ENCODE measurements at places on chromosomes 4 and X. TPM values are rescaled to one million over a fixed set of nuclear protein-coding genes. Genes with fewer than 3 reads are reported as not detected.

DNA sequence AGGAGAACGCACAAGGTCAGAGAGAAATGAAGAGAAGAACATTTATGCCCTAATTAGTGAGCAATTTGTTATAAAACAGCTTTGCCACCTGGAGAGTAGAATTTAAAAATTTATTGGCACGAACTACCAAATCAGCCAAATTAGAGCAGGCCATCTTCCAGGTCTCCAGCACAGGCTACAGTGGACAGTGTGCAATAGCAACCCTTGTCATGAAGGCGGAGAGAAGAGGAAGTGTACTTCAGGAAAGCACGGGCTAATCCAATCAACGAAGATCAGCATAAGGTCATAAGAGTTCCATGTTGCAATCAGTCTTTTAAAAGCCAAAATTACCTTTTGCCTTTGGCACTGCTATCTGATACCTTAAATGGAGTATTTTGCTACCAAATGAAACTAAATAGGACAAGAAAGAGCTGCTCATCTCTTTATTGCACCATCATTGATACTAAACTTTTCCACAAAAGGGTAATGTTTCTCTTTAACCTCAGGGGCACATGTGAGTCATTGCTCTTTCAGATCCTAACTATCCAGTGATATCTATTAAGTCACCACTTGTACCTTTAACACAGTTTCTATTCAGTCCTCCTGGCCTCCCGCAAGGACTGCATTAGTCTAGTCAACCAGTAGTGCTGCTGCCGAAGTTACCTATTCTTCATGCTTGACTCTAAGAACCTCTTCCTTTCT lies 19.9 kb downstream of the ANK2 start:
- no peaks in the 10 kb centered on the region for H3K36me3 ChIP-seq
- no peak overlapping the region for H3K4me3 ChIP-seq
- no peaks in the 10 kb centered on the region for H3K27me3 ChIP-seq

GRCh38 chr4:104868958-104869357 lies 277.7 kb upstream of the TET2 start:
- no peak overlapping the region for H3K4me3 ChIP-seq
- no peak for DNase-seq
- H3K36me3 ChIP-seq = no peaks in the 10 kb centered on the region
- H3K4me1 ChIP-seq = no peaks in the 10 kb centered on the region
- H3K27ac ChIP-seq = no peak overlapping the region

GRCh38 chr4:40043786-40044185 lies 12.9 kb upstream of the N4BP2 start:
- H3K4me3 ChIP-seq = no peak overlapping the region
- DNase-seq = no peak
- no peak overlapping the region for H3K27ac ChIP-seq
- H3K36me3 ChIP-seq = no peaks in the 10 kb centered on the region
- H3K4me1 ChIP-seq = no peaks in the 10 kb centered on the region

- no peaks in the 10 kb centered on the region for H3K27me3 ChIP-seq
- no peak overlapping the region for H3K27ac ChIP-seq
- H3K4me3 ChIP-seq = no peak overlapping the region
- H3K36me3 ChIP-seq = no peaks in the 10 kb centered on the region
Measured at GRCh38 chrX:2336181-2336580, 164.6 kb downstream of the DHRSX start.

- H3K36me3 ChIP-seq = no peaks in the 10 kb centered on the region
- H3K27me3 ChIP-seq = no peaks in the 10 kb centered on the region
- H3K4me1 ChIP-seq = peaks cover 3% of the 10 kb centered on the region
Measured at GRCh38 chrX:11525685-11526084, 140.0 kb downstream of the ARHGAP6 start.

GRCh38 chr4:2598511-2599303 lies 62.3 kb downstream of the FAM193A start:
- peaks cover under 1% of the 10 kb centered on the region for H3K4me1 ChIP-seq
- H3K36me3 ChIP-seq = no peaks in the 10 kb centered on the region
- no peak for DNase-seq
- no peaks in the 10 kb centered on the region for H3K27me3 ChIP-seq

DNA sequence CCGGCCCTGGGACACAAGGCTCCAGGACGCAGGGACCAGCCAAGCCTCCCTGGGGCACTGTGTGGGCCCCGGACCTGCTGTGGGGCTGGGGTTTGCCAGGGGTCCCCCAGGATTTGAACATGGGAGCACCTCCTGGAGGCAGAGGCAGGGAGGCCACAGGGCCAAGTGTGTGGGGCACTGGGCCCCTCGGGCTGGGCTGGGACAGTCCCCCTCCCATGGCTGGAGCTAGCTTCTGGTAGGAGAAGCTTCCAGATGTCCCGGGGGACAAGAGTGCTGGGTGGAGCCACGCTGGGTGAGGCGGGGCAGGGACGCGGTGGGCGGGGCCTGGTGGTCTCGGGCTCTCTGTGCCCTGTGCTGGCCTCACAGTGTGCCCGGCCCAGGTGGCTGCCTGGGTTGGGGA lies 18.6 kb downstream of the FGFRL1 start:
- no peak overlapping the region for H3K27ac ChIP-seq
- no peak for DNase-seq
- H3K4me1 ChIP-seq = no peaks in the 10 kb centered on the region
- no peak overlapping the region for H3K4me3 ChIP-seq

DNA sequence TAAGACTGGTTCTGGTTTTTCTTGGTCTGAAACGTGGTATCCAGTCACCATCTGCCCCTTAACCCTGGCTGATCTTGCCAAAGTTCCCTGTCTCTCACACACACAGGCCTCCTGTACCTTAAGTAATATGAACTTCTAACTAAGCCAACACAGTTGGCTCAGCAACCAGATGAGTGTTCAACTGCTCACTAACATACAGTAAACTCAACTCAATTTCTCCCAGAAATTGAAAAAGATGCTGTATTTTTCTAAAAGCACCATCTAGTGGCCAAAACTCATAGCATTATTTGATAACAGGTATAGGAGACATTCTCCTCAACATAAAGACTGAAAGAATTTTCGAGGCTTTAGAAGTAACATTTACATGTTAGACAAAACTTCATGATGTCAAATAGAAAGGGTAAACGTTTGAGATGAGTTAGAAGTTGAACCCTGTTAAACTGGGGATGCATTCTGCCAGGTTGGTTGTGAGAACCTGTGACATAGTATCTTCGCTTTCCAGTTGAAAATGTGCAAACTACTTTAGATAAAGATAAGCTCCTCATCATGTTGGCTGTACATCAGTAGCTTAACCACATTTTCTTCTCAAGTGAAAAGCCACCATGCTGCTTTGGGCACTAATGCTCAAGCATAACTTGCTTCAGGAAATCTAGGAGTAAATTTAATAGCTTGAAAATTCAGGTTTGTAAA lies 31.2 kb downstream of the CCNI start:
- no peak overlapping the region for H3K4me3 ChIP-seq
- H3K4me1 ChIP-seq = peaks cover 4% of the 10 kb centered on the region
- H3K36me3 ChIP-seq = peaks cover 3% of the 10 kb centered on the region

GRCh38 chrX:39227371-39227770 lies 426.1 kb downstream of the MID1IP1 start:
- H3K27ac ChIP-seq = no peak overlapping the region
- no peak for DNase-seq
- no peaks in the 10 kb centered on the region for H3K4me1 ChIP-seq
- no peaks in the 10 kb centered on the region for H3K36me3 ChIP-seq
- H3K4me3 ChIP-seq = no peak overlapping the region
- no peaks in the 10 kb centered on the region for H3K27me3 ChIP-seq

DNA sequence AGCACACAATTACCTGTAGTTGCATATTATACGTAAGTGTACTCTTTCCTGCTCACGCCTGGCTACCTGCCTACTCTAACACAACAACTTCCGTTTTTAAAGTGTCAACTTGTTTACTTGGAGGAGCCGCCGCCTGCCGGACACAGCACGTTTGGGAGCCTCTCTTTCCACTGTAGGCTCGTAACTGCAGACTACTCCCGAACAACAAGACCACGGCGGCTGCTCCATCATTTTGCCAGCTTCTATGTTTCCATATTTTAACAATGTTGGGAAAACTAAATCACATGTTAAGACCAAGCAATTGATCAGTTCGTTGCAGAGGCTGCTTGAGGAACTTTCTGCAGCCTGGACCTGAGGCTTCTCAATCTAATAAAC lies 841 bp downstream of the MTNR1A start:
- no peak for DNase-seq
- no peak overlapping the region for H3K27ac ChIP-seq
- no peaks in the 10 kb centered on the region for H3K27me3 ChIP-seq
- no peaks in the 10 kb centered on the region for H3K36me3 ChIP-seq
- H3K4me1 ChIP-seq = no peaks in the 10 kb centered on the region

GRCh38 chr4:14337892-14338584 lies 664.2 kb upstream of the CPEB2 start:
- DNase-seq = no peak

GRCh38 chr4:98374643-98375042 lies 113.5 kb downstream of the RAP1GDS1 start:
- no peak for DNase-seq
- no peaks in the 10 kb centered on the region for H3K36me3 ChIP-seq
- no peak overlapping the region for H3K27ac ChIP-seq
- H3K27me3 ChIP-seq = no peaks in the 10 kb centered on the region
- no peaks in the 10 kb centered on the region for H3K4me1 ChIP-seq
- no peak overlapping the region for H3K4me3 ChIP-seq

- H3K27ac ChIP-seq = no peak overlapping the region
- H3K4me3 ChIP-seq = no peak overlapping the region
- H3K4me1 ChIP-seq = no peaks in the 10 kb centered on the region
- H3K36me3 ChIP-seq = no peaks in the 10 kb centered on the region
- no peak for DNase-seq
Measured at GRCh38 chr4:48068182-48068581, 51.6 kb downstream of the NIPAL1 start.

DNA sequence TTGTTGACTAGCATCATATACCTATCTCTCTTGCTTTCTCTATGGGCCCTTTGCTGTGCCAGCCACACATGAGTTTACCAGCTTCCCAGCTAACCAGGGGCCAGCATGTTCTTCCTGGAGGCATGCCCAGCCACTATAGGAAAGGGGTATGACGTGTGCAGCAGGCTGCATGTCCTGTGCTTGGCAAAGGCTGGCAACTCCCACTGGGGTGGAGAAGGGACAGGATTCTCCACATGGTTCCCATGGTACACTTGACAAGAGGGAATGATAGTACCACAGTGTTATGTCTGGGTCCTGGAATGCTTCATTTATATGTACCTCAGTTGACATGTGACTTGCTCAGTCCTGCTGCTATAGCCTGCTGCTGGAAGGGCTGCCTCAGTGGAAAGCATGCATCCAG lies 78.8 kb downstream of the TMEM164 start:
- H3K27ac ChIP-seq = no peak overlapping the region
- H3K4me1 ChIP-seq = peaks cover 3% of the 10 kb centered on the region
- no peak for DNase-seq
- H3K27me3 ChIP-seq = no peaks in the 10 kb centered on the region
- H3K4me3 ChIP-seq = no peak overlapping the region

DNA sequence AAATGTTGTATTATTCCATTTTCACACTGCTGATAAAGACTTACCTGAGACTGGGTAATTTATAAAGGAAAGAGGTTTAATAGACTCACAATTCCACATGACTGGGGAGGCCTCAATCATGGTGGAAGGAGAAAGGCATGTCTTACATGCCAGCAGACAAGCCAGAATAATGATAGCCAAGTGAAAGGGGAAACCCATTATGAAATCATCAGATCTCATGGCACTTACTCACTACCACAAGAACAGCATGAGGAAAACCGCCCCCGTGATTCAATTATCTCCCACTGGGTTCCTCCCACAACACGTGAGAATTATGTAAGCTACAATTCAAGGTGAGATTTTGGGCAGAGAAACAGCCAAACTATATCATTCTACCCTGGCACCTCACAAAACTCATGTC lies 2535.1 kb downstream of the ARAP2 start:
- no peaks in the 10 kb centered on the region for H3K4me1 ChIP-seq
- H3K27ac ChIP-seq = no peak overlapping the region
- no peaks in the 10 kb centered on the region for H3K36me3 ChIP-seq
- H3K27me3 ChIP-seq = no peaks in the 10 kb centered on the region
- no peak overlapping the region for H3K4me3 ChIP-seq

GRCh38 chr4:123740236-123740635 lies 343.6 kb downstream of the SPRY1 start:
- H3K27me3 ChIP-seq = no peaks in the 10 kb centered on the region
- H3K36me3 ChIP-seq = no peaks in the 10 kb centered on the region
- H3K27ac ChIP-seq = no peak overlapping the region
- no peaks in the 10 kb centered on the region for H3K4me1 ChIP-seq
- DNase-seq = no peak

DNA sequence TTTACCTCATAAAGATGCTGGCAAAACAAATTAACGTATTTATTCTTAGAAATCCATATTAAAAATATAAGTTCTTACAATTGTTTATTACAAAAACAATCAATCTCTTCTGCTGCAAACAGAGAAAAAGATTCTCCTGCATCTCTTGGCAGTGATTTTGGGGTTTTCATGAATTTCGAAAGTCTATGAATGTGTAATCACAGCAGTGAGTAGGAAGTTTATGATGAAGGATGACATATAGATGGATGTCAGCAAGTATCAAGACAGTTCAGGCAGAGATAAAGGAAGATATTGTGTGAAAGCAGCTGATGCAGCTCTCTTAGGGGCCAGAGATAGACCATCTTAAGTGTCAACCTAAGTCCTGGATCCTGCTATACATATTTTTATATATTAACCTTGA lies 196.9 kb upstream of the BANK1 start:
- H3K4me1 ChIP-seq = no peaks in the 10 kb centered on the region
- no peak for DNase-seq
- H3K4me3 ChIP-seq = no peak overlapping the region

DNA sequence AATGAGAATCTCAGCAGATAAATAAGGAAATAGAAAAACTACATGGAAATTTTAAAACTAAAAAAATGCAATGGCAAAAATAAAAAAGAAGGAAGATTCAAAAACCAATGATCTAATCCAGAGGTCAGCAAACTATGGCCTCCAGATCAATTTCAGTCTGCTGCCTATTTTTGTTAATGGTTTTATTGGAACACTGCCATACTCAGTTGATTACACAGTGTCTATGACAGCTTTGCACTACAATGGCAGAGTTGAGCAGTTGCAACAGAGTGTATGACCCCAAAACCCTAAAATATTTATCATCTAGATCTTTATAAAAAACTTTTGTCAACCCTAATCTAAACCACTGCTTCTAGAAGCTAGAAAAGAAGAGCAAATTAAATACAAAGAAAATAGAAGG lies 170.3 kb downstream of the RAB28 start:
- H3K4me3 ChIP-seq = no peak overlapping the region
- H3K36me3 ChIP-seq = no peaks in the 10 kb centered on the region
- H3K27ac ChIP-seq = no peak overlapping the region
- H3K27me3 ChIP-seq = no peaks in the 10 kb centered on the region
- no peak for DNase-seq

DOK7 gene
- total RNA-seq = 3.3 TPM

MAGEE1 gene
- 4.7 TPM for total RNA-seq

IGFBP7 gene
- total RNA-seq = 2,714 TPM

NOX1 gene
- total RNA-seq = not detected

MAP3K15 gene
- 0.16 TPM for total RNA-seq

CFAP99 gene
- 0.13 TPM for total RNA-seq

GABRE gene
- total RNA-seq = 39.1 TPM

WWC2 gene
- 50.3 TPM for total RNA-seq

HTT gene
- 64.4 TPM for total RNA-seq
